Anterior cingulate cortex (tissue), 58 donors: ENCODE measurements at places on chromosomes 3 and 15.

DNA sequence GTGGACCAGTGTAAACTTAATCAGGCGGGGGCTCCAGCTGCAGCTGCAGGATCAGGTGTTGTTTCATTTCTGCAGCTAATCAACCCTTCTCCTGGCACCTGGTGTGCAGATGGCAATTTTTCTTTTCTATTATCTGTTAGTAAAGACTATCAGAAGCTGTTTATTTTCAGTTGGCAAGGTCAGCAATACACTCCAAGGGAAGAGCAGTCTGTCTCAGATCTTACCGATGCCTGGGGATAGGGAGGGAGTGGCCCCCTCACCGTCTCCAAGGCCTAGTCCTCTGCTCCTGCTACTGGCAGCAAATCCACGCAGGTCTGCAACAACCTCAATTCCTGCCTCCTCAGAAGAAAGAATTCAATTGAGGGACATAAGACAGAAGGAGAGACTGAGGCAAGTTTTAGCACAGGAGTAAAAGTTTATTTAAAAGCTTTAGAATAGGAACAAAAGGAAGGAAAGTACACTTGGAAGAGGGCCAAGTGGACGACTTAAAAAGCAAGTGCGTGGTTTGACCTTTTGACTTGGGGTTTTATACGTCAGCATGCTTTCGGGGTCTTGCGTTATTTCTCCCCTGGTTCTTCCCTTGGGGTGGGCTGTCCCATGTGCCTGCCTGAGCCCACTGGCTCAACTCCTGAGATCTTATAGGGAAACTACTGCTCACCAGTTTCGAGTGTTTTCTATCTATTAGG, 9.2 kb downstream of the CCRL2 start:
- no peak for DNase-seq

- no peak for DNase-seq
These were observed 102.0 kb upstream of the IGSF10 start for GRCh38 chr3:151562891-151563290.

GRCh38 chr3:117628823-117629291, 919.3 kb downstream of the TUSC7 start:
- DNase-seq = no peak

GRCh38 chr3:184096811-184097383, at the start of gene HTR3E:
TSS of gene HTR3E (plus strand) at chr3:184097064. CDS start at chr3:184097530, 466 bp downstream.
- no peak for DNase-seq

DNA sequence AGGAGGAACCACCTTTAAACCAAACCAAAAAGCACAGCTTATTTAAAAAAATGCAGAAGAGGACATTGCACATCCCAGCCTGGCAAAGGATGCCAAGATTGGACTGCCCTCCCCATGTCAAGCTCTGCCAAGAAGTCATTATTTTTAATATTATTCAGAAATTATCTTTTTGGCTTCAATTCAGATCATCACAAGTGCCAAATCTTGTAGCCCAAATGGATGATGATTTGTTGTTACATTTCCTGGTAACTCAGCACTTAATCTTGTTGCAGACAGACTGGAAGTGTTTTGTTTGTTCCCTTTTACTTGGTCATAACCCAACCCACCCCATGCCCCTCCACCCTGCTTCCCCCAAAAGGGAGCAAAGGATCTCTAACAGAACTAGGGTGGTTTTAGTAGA, 28.1 kb upstream of the LXN start:
- DNase-seq = no peak
